Metanephros (tissue), 2 donors: ENCODE measurements at places on chromosomes 5 and 9. TPM values are rescaled to one million over a fixed set of nuclear protein-coding genes. Genes with fewer than 3 reads are reported as not detected.

Gene ZFP37
- total RNA-seq: 4.7 TPM

Gene CLIC3
- 2.5 TPM for total RNA-seq

Gene NIPAL4
- total RNA-seq: 0.47 TPM

Gene CARD6
- 3.7 TPM for total RNA-seq

Gene BARHL1
- not detected for total RNA-seq

Gene DRD1
- not detected for total RNA-seq

Gene PCDHB16
- total RNA-seq: 7.8 TPM

Gene NFIB
- total RNA-seq: 42.0 TPM

Gene TIFAB
- total RNA-seq: 0.53 TPM

Gene SLC27A6
- total RNA-seq: 0.93 TPM
